ENCODE measurements at places on chromosomes 5 and 9.

DNA sequence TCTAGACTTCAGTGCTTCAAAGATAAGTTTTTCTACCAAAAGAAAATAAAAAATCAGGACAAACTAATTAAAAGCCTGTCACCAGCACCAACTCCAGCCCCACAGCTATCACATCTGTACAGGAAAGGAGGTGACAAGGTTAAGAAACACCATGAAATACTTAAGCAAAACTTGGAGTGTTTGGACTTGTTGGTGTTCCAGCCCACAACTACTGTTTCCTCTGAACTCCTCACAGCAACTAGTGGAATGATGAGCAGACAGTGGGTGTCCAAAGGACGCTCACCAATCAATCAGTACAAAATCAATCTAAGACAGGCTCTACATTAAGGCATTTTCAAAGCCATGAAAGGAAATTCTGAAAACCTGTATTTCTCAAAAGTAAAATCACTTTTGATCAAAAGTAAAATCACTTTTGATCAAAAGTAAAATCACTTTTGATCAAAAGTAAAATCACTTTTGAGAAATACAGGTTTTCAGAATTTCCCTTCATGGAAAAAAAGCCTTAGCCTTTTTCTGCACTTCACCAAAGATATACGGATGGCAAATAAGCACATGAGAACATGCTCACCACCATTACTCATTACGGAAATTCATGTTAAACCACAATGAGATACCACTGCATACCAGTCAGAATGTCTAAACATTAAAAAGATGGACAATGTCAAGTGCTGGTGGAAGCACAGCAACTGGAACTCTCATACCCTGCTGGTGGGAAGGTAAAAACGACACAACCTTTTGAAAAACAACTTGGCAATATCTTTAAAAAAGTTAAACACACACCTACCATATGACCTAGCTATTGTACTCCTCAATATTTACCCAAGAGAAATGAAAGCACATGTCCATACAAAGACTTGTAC is 79.7 kb downstream of the MED27 start:
- no peak for DNase-seq

GRCh38 chr5:140344683-140345423 is 1.6 kb downstream of the HBEGF start:
- DNase-seq, result no peak

DNA sequence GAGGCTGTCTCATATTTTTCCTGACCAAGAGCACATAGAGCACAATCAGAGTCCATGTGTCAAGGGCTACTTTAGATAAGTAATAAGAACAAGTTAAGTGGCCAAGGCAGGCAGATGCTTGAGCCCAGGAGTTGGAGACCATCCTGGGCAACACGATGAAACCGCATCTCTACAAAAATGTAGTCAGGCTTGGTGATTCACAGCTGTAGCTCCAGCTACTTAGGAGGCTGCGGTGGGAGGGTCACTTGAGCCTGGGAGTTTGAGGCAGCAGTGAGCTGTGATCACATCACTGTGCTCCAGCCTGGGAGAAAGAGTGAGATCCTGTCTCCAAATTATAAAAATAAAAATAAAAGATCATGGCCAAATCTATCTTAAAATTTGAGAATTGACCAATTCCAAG is 767.9 kb upstream of the CTNND2 start:
- DNase-seq, result no peak

DNA sequence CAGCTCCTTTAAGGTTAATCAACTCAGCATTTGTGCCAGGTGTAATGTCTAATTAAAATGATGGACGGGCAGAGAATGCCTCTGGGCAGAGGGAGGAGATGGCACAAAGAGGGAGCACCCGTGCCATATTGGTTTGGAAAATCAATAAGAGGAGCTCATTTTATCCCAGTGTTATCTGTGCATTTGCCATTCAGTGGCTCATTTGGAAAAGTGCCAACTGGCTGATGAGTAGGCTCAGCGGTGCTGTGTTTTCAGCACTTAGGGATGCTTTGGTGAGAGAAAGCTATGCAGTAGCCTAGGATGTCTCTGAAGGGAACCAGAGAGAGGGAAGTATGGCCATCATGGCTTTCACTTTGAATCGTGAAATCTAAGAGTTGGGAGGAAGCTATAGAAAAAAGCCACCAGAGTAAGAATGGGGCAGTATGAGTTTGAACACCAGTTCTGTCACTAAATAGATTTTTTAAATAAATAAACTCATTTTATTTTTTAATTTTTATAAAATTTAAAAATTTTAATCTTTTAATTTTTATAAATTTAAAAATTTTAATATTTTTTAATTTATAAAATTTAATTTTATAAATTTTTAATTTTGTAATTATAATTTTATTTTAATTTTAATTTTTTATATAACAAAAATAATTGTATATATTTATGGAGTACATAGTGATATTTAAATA is 472.8 kb downstream of the BRINP1 start:
- no peak for DNase-seq

DNA sequence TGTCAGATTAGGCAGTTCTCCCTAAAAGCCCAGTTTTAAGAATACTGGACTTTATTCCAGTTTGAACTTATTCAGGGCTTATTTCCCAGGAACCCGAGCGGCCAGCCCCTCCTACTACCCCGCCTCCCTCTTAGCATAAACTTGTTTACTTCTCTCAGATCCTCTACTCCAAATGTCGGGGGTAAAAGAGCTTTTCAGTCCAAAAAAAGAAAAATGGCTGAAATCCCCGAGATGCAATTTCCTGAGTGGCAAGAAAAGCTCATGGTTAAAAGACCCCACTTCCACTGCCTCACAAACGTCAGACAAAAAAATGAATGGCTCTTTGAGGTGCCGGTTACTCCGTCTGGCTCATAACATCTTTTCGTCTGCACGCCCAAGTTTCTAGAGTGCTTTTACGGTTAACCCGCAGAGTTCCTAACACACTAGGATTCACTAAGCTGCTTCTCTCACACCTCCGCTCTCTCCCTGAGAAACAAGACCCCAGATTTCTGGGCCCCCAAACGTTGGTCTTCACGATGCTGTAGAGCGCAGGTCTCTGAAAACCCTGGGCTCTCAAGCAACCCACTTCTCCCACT is 402 bp downstream of the BRD8 start:
- DNase-seq, result peak; percentile 25

DNA sequence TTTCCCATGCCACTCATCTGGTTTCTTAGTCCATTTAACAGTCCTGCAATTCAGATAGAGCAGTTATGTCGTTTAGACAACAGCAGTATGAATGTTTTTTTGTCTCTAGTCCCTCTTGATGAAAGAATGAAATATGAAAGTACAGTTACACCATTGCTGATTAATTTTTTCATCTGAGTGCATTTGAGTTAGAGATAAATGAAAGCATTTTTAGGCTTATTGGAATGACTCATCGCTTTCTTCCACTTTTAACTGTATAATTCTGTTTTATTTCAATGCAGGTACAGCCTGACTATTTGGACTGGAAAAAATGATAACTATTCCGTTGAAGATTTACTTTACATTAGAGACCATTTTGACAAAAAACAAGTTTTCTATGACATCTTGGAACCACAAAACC is 28.7 kb downstream of the ANKRD34B start:
- no peak for DNase-seq

GRCh38 chr5:168781941-168782571 is 202.9 kb upstream of the PANK3 start:
- DNase-seq, result no peak

GRCh38 chr9:127926906-127927200 is 3.7 kb downstream of the PIP5KL1 start:
- DNase-seq, result no peak

DNA sequence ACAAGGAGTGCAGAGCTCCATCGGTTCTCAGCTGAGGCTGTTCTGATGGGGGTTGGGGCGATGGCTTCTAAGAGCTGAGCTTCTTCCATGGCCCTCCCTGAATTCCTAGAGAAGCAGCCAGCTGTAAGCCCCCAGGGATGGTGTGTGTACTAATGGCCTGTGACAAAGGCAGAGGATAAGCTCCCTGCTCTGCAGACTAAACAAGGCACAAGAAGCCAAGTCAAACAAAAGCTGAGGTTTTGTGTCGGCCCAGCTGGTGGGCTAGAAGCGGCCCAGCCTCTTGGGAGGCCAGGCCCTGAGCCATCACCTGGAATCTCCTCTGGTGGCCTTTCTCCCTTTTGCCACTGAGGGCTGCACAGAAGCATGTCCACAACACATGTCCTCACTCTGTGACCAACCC is 75.0 kb upstream of the XPA start:
- no peak for DNase-seq

- no peak for DNase-seq
Measured at GRCh38 chr9:26462213-26462612, 430.4 kb downstream of the CAAP1 start.

- DNase-seq, result no peak
Measured at GRCh38 chr9:137828527-137829259, 48.9 kb upstream of the CACNA1B start.

DNA sequence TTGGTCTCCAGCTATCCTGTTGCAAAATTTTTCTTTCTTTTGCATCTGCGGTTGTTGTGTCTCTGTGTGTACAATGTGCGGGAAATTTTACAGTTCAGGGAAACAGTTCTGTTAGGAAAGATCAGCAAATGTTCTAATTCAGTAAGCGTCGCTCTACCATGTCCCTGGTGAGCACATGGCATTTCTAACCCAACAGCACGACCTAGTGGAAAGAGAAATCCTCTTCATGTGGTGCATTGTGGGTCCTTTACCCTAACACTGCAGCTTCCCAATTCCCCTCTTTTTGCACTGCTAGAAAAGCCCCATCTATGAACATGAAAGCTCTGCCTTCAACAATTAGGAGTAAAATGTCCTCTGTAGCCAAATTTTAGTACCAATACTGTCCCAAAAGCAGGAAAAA is 974.2 kb upstream of the CDH9 start:
- DNase-seq, result no peak

GRCh38 chr5:3943859-3944258 is 348.2 kb downstream of the IRX1 start:
- DNase-seq, result no peak

GRCh38 chr9:98974106-98974505 is 30.4 kb downstream of the COL15A1 start:
- DNase-seq, result no peak

GRCh38 chr5:120509053-120509452 is 45.0 kb downstream of the PRR16 start:
- DNase-seq, result no peak

Measured in anterior cingulate cortex (tissue), 58 donors.